ENCODE measurements at places on chromosomes 13 and 19.

GRCh38 chr13:56352361-56352760 is 788.4 kb upstream of the PRR20A start:
- DNase-seq = no peak

DNA sequence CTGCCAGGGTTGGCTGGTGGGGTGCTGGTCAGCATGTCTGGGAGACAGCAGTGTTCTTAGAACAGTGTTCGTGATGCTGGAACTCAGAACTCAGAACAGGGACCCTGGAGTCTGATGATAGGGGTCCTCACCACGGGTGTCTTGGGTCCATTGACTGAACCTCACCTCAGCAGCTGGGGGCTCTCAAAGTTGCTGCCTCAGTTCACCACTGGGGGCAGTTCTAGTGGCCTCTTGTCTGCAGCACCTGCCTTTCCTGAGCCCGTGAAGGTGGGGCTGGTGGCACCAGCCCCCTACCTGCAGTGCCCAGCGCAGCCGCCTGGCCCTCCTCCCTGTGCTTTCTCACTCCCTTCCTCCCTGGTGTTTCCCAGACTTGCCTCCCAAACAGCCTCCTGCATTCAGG is 28.5 kb downstream of the SAFB start:
- DNase-seq = no peak

- no peak for DNase-seq
Measured at GRCh38 chr13:91212231-91212630, 135.3 kb upstream of the MIR17HG start.

DNA sequence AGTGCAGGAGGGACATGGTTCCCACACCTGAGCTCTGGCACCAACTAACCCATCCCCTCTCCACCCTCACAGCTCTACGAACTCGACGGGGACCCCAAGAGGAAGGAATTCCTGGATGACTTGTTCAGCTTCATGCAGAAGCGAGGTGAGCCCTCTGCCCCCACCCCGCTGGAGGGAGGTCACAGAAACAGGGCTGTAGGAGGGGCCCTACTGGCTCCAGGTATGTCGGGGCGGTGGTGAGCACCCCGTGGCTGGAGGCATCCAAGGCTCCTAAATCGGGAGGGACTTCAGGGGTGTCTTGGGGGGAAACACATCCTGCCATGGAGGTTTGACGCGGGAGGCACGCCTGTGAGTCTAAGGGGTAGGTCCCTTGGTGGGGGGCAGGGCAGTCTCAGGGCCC is 24.1 kb upstream of the WDR18 start:
- DNase-seq = no peak

GRCh38 chr13:74148352-74148751 is 14.1 kb upstream of the KLF12 start:
- no peak for DNase-seq

GRCh38 chr19:38047641-38048040 is 140.6 kb downstream of the SIPA1L3 start:
- no peak for DNase-seq

DNA sequence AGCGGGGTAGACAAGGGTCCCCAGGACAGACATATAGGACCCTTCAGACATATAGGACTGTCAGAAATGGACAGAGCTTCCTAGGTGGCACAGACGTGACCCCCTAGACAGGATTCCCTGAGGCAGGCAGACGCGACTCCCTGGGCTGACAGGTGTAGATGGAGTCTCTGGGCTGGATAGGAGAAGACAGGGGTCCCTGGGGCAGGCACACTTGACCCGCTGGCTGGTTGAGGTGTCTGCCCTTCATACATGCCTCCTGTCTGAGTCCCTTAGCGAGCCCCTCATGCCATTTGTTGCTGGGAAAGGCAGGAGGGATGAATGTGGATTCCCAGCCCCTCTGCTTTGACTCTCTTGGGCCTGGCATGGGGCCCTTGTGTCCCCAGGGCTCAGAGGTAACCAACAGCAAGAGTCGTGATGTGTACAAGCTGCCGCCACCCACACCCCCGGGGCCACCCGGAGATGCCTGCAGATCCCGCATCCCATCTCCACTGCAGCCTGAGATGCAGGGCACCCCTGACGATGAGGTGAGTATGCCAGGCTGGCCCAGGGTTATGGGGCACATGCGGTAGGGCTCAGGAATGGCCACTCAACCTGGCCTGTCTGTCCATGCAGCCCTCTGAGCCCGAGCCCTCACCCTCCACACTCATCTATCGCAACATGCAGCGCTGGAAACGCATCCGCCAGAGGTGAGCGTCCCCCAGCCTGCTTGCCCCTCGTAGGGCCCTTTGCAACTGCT is 3.0 kb downstream of the HSPB6 start:
- DNase-seq = no peak

DNA sequence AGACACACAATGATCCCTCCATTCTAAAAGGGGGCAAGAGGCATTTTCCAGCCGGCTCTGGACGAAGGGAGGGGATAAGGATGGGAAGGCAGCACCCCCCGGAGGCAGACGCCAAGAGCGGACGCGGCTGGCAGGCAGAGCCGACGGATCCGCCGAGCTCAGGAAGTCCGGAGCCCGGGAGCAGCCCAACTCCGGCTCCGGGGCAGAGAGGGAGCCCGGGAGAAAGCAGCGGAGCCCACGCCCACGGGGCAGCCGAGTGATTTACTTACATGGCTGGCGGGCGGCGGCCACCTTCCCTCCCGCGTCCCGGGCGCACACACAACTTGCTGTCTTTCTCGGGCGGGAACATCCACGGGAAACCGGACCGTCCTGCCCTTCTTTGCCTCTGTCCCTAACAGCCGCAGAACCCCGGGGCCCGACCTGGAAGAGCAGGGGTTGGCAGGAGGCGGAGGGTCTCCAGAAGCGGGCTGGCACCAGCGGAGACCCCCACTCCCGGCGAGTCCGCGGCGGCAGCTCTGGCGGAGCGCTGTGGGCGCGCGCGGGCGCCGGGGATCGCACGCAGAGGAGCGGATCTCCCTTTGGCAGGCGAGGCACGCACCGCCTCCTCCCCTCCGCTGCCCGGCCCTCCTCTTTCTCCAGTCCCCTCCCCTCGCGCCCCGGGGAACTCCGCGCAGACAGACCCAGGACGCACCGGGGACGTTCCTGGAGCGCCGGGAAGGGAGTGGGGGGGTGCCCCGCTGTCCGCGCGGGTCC is at the start of gene LHFPL6:
TSS of gene LHFPL6 (minus strand) at position 580 of the 753 bp plus-strand sequence.
- DNase-seq = no peak

All from stimulated activated CD4-positive, alpha-beta T cell treated with anti-CD3 and anti-CD28 coated beads, Interleukin-1b, Interleukin-23, amount 100 ng/mL, for 1 hour (primary cell).